NCI-H187 (cell line): ENCODE measurements at places on chromosomes 7 and 10.

DNA sequence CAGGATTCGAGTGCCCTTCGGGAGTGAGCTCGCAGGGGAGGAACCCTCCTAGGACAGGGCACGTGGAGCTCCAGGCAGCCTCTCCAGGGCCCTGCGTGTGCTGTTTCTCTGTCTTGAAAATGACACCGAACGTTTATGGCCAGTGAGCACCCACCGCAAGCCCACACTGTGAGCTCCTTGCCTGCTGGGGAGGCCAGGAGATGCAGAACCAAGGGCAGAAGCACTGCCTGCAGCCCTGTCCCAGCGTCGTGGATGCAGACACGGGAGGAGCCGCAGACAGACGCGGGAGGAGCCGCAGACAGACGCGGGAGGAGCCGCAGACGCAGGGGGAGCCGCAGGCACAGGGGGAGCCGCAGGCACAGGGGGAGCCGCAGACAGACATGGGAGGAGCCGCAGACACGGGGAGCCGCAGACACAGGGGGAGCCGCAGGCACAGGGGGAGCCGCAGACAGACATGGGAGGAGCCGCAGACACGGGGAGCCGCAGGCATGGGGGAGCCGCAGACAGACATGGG, 314.4 kb downstream of the PTPRN2 start:
- DNase-seq, result no peak

DNA sequence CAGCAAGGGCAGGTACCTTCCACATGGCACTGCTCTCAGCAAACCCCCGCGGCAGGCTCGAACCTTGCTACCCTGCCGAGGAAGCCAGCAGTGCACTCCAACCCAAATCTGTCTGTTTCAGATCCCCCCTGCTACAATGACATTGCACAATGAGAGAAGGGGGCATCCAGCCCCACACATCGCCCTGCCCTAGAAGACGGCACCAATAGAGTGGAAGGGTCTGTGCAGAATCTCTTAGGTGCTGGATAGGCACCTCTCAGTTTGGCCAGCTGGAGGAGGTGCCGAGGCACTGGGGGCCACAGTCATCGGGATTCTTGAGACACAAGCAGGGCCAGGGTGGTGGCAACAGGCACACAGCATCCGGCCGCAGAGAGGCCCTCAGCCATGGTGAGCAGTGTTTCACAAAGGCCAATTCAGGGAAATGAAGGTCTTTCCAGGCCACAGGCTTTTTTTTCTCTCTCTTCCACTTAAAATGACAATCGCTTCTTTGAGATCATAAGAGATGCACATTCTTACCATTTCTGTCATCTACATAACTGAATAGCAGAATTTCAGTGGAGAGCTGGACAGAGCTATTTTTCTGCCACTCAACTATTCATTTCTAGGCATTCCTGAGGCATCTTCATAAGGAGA, 281.3 kb downstream of the TNS3 start:
- DNase-seq, result no peak

DNA sequence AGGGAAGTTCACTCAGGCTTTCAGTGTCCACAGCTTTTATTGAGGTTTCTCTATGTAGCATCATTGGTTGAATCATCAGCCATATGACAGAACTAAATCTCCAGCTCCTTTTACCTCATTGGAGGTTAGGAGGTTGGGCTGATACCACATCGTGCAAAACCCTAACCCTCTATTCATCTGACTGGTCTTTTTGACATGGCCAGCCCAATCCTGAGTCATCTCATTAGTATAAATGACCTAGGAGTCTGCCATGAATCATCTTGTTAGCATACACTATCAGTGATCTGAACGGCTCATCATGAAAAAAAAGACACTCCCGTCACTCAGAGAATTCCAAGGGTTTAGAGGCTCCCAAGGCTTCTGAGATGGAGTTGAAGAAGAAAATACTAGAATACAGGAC, 669.8 kb upstream of the POT1 start:
- no peak for DNase-seq

DNA sequence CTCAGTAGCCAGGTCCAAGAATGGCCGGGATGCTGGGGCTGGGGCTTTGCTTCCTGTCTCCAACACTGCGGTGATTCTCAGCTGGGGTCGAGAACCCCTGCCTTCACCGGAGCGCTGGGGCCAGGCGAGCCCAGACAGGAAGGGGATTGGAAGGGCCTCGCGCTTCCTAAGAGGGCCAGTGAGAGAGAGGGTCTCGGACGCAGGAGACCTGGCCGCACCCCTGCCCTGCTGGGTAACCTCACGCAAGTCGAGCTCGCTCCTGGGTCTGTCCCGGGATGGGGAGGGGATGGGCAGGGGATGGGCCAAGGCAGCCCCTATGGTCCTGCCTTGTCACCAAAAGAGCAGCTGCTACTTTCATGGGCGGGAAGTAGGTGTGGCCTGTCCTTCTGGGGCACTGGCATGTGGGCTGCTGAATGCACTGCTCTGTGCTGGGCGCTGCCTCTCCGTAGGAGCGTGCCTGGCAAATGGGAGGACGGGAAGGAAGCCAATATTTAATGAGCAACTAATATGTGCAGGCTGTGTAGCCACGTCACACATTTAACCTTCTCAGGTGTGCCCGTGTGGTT, 20.0 kb downstream of the KCNK18 start:
- DNase-seq, result no peak

DNA sequence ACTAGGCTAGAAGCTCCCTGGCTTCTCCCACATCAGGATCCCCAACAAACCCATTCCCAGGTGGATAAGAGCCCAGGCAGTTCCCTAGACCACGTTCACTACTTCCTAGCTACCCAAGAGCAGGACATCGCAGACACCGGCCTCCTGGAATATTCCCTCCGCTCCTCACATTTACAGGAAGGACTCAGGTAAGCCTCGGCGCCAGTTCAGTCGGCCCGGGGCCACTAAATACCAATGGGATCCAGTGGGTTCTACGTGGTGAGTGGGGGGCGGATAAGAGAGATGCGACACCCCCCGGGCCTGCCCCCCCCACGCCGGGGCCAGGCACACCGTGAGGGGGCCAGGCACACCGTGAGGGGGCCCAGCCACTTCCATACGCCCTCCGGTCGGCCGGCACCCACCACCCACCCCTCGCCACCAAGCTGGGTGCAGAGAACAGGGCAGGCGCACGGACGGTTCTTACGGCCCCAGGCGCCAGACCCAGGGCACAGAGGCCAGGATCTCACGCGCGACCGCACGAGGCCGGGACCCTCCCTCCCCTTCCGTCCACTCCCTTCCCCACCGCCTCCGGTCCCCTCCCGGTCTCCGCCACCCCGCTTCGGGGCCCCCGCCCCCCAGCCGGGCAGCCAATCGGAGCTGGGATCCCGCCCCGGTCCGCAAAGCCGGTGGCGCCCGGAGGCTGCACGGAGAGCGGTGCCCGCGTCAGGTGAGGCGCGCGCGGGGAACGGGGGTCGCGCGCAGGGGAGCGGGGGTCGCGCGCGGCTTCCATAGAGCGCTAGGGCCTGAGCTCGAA, at the start of gene BLVRA:
Gene BLVRA, plus strand, starts transcription at position 652 of the 793 bp plus-strand sequence. CDS start 12,479 bp downstream, outside the sequence.
- DNase-seq, result no peak

DNA sequence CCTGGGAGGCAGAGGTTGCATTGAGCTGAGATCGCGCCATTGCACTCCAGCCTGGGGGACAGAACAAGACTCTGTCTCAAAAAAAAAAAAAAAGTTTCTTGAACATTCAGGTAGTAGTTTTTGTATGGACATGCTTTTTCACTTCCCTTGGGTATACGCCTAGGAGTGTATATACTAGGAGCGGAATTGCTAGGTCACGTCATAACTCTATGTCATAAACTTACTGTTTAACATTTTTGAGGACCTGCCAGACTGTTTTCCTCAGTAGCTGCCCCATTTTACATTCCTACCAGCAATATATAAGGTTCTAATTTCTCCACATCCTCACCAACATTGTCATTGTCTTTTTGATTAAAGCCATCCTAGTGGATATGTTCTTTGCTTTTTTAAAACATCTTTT, 51.6 kb downstream of the MKI67 start:
- no peak for DNase-seq

DNA sequence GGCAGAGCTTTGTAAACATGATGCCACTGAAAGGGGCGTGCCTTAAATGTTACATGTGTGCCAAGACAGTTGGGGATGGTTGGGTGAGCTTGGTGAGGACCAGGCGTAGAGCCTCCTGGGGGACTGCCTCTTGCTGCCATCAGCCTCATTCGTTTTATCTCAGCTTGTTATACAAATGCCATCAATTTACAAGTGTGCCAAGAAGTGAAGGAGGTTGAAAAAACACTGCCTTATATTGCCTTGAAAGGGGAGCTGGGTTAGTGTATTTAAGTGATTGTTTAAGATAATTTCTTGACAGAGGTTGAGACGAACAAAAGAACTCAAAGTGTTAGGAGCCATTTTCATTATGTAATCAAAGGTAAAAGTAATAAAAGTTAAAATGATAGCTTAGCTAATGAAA, 354.7 kb downstream of the PHTF2 start:
- DNase-seq, result no peak
